ENCODE measurements at places on chromosomes 12 and 14. TPM values are rescaled to one million over a fixed set of nuclear protein-coding genes. Genes with fewer than 3 reads are reported as not detected.

RAD9B gene
- 0.14 TPM for total RNA-seq

CLEC7A gene
- total RNA-seq, result 0.07 TPM

ZCCHC8 gene
- 19.3 TPM for total RNA-seq

KLRC4 gene
- not detected for total RNA-seq

OR4K13 gene
- total RNA-seq, result not detected
